ENCODE measurements at places on chromosomes 11 and 22. TPM values are rescaled to one million over a fixed set of nuclear protein-coding genes. Genes with fewer than 3 reads are reported as not detected.

DNA sequence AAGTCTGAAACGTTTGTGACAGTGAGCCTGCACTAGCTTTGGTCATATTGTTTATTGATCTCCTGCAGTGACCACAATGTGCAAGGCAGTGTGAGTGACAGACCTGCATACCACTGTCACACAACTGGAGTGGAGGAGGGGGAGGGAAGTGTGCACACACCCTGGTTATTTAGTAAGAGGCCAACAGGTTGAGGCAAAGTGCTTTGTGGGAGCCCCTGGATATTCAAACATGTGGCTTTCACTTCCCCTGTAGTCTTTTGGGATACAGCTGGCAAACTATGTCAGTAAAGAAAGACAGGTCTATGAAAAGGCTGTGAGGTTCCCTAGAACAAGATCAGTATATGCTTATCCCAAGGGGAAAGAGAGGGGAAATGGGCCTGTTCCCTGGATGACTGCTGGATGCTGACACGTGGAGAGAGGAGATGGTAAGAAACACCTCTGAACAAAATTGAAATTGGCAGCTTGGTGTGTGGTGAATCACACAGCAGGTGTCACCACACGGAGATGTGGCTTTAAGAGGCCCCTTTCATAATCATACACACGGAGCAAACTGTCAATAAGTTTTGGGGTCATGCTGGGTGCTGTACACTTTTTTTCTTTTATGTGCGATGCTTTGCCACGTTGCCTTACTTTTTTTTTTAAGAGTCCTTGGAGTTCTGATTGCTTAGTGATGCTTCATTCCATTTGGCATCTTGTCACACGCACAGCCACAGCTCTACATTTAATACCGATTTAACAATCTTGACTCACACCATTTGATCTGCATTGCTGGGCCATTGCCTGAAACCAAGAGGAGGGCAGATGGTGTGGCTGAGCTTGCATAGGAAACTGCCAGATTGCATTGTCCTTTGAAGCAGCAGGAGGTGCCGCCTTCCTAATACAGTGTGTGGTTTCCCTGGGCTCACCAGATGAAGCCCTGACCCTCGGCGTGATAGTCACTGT lies 11.3 kb downstream of the OSBP2 start:
- no peak overlapping the region for H3K27ac ChIP-seq
- peaks cover 8% of the 10 kb centered on the region for H3K4me1 ChIP-seq
- no peak overlapping the region for H3K4me3 ChIP-seq
- no peaks in the 10 kb centered on the region for H3K27me3 ChIP-seq
- DNase-seq = no peak

DNA sequence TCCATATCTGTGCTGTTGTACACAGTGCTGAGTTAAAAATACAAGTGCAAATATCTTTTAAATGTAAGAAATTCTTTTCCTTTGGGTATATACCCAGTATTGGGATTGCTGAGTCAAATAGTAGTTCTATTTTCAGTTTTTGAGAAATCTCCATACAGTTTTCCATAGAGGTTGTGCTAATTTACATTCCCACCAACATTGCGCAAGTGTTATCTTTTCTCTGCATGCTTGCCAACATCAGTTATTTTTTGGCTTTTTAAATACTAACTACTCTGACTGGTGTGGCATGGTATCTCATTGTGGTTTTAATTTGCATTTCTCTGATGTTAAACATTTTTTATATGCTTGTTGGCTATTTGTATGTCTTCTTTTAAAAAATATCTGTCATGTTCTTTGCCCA lies 6.5 kb downstream of the OR52E8 start:
- H3K27me3 ChIP-seq = no peaks in the 10 kb centered on the region
- no peaks in the 10 kb centered on the region for H3K36me3 ChIP-seq
- DNase-seq = no peak
- H3K27ac ChIP-seq = no peak overlapping the region

DNA sequence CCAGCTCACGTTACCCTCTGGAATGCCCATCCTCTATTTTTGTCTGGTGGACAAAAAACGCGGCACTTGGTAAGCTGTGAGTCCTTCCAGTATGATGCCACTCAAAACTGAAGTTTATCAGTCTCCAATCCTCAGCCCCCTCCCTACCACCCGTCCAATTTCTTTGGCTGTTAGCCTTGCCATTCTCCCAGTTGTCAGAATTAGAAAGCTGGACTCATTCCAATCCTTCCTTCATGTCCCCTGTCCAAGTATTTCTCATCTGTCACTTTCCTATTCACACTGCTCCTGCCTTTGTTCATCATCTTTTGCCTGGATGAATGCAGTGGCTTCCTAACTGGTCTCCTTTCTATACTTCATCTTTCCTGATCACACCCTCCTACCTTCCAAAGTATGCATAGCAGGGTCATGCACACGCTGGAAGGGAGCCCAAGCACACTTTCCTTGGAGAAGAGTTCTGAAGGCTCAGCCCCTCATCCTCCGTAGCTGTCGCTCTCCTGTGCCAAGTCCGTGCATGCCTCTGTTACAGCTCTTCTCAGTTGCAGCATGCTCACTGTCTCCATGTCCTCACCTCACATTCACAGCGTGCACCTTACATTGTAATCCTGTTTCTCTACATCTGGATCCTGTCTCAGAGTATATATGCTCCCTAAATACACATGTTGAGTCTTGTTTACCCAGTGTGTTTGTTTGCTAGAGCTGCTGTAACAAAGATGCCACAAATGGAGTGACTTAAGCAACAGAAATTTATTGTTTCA lies 19.4 kb downstream of the APLP2 start:
- H3K4me1 ChIP-seq = peaks cover 42% of the 10 kb centered on the region
- H3K36me3 ChIP-seq = no peaks in the 10 kb centered on the region
- no peak for DNase-seq
- H3K4me3 ChIP-seq = no peak overlapping the region

OR5P2 gene
- total RNA-seq = not detected

DNA sequence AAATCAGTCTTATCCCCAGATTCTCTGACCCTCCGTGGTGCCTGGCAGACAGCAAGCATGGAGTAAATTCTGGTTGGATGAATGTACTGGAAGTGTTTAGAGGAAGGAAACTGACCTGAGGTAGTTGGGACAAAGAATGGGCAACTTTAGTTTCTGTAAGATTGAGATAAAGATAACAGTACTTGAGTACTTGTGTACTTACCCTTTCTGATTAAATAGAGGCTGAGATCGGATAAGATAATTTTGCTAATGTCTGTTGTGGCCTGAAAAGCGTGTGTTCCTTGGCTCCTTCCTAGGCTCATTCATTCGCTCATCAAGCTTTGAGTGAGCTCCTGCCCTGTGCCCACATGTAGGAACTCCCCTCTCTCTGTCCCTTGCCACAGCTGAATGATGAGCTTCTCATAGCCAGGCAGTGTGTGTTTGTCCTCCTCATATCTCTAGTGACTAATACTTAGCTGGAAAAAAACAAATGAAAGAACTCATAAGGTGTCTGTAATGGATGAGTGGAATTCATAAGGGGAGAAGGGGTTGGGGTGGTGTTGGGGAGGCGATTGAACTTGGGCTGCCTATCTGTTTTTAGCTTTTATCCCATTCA lies 118.1 kb downstream of the DBX1 start:
- H3K27ac ChIP-seq = 0 out of 2 replicates have a peak overlapping the region, but pooled peaks have one; percentile 7
- no peaks in the 10 kb centered on the region for H3K36me3 ChIP-seq
- no peak for DNase-seq
- peaks cover 6% of the 10 kb centered on the region for H3K4me1 ChIP-seq
- H3K27me3 ChIP-seq = no peaks in the 10 kb centered on the region
- H3K4me3 ChIP-seq = no peak overlapping the region

DNA sequence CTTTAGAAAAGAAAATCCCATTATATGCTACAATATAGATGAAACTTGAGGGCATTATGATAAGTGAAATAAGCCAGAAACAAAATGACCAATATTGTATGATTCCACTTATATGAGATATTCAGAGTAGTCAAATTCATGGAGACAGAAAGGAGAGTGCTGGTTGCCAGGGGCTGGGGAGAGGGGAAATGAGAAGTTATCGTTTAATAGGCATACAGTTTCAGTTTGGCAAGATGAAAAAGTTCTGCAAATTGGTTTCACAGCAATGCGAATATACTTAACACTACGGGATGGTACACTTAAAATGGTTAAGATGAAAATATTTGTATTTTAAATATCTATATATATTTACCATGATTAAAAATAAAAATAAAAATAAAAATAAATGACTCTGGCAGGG lies 31.1 kb upstream of the RDX start:
- peak overlapping the region; percentile 84 for H3K4me3 ChIP-seq
- DNase-seq = no peak
- H3K27me3 ChIP-seq = no peaks in the 10 kb centered on the region
- H3K36me3 ChIP-seq = no peaks in the 10 kb centered on the region
- peaks cover 12% of the 10 kb centered on the region for H3K4me1 ChIP-seq
- peak overlapping the region; percentile 44 for H3K27ac ChIP-seq

- no peak overlapping the region for H3K4me3 ChIP-seq
- H3K27me3 ChIP-seq = no peaks in the 10 kb centered on the region
- DNase-seq = no peak
- peaks cover 8% of the 10 kb centered on the region for H3K4me1 ChIP-seq
Measured at GRCh38 chr22:45482169-45482568, 20.5 kb upstream of the FBLN1 start.

DNA sequence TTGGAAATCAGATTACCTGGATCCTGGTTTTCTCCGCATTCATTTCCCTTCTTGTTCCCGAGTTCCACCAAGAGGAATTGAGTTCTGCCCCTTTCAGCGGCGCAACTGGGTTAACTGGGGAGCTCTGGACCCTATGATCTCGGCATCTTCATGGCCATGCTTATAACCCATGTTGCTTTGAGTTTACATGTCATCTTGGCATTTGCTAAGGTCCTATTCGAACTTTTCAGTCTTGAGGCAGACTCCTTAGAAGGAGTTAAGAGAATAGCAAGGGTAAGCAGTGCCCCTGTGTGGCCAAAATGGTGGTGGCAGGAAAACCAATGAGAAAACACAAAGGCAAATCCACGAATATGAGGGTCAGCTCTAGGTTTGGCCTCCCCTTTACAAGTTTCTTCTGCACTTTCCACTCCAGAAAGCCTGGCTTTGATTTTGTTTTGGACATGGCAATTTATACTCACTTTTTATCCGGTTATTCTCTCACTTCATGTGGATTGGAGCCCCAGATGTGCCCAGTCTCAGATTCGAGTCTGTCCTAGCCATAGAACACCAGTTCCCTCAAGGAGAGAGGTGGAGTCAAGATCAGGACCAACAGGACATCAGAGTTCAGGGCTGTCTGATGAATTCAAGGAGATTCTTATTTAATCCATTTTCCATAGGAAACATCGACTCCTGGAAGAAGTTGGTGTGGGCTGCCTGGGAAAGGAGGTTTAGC lies 55.3 kb upstream of the FBXO3 start:
- no peaks in the 10 kb centered on the region for H3K4me1 ChIP-seq
- H3K4me3 ChIP-seq = peak overlapping the region; percentile 73
- 0 out of 2 replicates have a peak, but pooled peaks cover 2% of the 10 kb centered on the region for H3K27me3 ChIP-seq
- peak; percentile 67 for DNase-seq
- H3K27ac ChIP-seq = no peak overlapping the region

DNA sequence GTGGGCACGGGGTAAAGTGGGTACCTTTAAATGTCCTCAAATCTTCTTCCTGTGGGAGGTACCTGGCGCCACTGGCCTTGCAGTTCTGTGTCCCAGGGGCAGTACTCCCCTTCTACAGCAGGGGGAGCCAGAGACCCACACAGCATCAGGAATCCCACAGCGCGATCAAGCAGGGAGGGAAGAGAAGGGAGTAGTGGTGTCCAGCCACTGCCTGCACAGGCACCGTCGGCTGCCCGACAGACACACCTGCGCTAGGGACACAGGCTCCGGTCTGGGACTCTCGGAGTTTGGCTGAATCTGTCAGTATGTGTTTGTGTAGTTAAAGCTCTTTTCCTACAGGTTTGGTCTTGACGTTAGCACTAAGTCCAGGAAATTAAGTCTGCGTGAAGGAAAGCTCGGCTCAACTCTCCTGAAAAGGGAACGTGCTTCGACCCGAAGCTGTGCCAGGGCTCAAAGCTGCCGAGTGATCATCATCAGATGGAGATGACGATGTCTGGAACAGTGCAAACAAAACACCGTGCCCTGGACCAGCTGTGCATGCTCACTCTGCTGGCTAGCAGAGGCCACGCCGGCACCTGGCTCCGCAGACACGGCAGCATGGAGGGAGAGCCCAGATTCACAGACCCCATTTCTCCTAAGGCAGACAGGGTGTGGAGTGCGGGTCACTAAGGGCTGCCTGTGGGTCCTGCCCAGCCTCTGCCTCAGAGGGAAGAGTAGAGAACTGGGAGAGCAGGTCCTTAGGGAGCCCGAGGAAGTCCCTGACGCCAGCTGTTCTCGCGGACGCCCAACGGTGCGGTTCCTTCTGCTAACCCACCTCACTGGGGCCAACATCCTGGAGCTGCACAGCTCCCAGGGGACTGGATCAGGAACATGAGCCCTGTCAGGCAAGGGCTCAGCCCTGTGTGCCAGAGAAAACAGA lies 56.0 kb upstream of the BID start:
- no peaks in the 10 kb centered on the region for H3K36me3 ChIP-seq
- H3K4me3 ChIP-seq = no peak overlapping the region
- no peaks in the 10 kb centered on the region for H3K4me1 ChIP-seq
- peak; percentile 60 for DNase-seq
- no peak overlapping the region for H3K27ac ChIP-seq
- no peaks in the 10 kb centered on the region for H3K27me3 ChIP-seq

OR10A2 gene
- total RNA-seq = not detected

TTC36 gene
- total RNA-seq = 1.2 TPM

DNA sequence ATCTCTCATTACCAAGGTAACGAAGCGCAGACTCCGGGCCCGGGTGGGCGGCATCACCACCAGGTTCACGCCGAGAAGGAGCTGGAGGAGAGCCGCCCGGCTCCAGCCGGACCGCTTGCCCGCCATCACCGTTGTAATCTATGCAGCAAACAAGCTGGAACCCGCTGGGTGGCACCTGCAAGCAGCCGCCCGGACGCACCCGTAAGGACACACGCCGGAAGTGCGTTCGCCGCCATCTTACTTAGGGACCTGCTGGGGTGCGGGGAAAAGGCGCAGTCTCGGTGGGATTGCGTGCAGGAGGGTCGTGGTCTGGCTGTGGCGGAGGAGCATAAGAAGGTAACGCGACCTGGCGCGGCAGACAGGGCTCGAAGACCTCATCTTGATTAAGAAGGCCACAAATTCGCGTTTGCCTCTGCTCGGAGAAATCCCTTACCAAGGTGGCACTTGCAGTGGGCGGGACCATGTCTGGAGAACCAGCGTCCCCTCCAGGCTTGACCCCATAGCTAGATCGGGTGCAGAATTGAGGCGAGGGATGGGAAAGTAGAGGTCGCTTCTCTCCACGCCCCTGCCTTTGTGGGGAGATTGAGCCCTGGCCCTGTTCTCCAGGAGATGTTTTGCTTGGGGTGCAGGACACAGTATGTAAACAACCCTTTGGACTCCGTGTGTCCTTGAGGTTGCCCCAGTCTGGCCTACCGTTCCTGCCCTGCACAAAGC lies at the start of gene ACP2:
Gene ACP2, minus strand, starts transcription at position 151 of the 714 bp plus-strand sequence. Its CDS starts 25 bp downstream, at position 126.
- H3K27me3 ChIP-seq = no peaks in the 10 kb centered on the region
- DNase-seq = no peak
- peak within 1 kb of the TSS; percentile 97 for H3K27ac ChIP-seq

HEPHL1 gene
- total RNA-seq = not detected
